ENCODE measurements at places on chromosomes 1 and 21.
A peak's percentile ranks its signal among the peaks of the same experiment; 100 is the strongest.

- DNase-seq: no peak
These were observed 168.6 kb downstream of the HIVEP3 start for GRCh38 chr1:41749991-41750745.

GRCh38 chr1:208527156-208527555 lies 283.0 kb upstream of the PLXNA2 start:
- DNase-seq: peak; percentile 50

DNA sequence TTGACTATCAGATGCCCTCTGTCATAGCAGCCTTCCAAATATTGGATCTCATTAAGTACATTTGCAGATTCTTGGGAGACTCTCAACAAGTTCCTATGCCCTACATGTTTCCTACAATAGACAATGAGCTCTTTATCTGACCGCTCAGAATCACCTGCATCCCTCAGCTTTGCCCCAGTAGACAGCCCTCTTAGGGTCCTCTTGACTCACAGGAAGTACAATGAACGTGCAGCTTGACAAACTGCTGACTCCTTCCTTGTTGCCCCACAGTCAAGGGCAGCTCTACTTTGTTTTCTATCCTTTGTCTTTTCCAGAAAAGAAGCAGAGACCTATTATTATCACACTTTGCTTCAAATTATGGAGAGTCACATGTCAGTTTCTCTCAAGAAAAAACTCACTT lies 27.6 kb downstream of the SLC44A5 start:
- no peak for DNase-seq

DNA sequence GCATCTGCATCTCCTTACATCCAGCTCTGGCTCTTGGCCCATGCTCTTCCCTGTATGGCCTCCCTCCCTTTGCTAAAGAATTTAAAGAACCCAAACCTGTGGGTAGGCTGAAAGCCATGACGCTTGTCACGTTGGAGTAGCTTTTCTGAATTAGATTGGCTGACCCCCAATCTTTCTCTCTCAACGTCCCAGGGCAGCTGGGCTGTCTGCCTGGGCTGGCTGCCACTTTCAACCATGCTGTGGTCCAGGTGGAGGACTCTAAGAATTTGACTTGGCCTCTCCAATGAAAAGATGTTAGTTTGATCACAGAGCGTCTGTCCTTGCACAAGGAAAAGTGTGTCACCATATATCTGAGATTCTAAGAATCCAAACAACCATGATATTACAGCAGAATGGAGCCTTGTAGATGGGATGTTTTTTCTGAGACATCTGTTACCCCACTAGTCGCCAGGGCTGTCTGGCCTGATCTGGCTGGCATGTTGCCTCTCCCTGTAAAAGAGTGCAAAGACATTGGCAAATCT lies 6.5 kb upstream of the IGSF3 start:
- peak; percentile 77 for DNase-seq

DNA sequence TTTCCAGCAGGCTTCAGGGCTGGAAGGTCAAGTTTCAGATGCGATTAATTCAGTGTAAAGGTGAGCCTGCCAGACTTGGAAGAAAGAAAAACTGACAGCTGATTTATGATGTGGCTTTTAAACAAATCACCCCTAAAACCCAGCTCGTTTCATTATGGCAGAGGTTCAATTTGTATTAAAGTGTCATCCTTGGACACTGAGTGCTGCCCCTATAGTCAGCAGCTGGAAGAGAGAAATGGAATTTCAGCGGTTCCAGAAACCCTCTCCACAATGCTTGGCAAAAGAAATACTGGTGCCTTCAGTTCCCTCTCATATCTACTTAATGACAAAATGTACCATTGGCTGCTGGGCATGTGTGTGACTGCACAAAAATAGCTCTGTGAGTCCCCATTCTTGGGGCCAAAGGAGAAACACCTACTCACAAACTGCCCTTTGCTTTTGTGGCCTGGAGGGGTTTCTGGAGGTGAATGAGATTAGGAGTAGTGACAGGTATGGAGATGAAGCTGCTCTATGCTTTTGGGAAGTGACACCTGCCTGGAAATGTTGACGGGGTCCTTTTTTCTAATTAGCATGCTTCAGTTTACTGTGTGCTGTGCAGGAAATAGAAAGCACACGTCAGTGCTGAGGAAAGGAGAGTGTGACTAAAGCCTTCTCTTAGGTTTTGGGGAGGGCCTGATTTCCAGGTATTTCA lies 95.1 kb upstream of the TSPAN2 start:
- DNase-seq: no peak

DNA sequence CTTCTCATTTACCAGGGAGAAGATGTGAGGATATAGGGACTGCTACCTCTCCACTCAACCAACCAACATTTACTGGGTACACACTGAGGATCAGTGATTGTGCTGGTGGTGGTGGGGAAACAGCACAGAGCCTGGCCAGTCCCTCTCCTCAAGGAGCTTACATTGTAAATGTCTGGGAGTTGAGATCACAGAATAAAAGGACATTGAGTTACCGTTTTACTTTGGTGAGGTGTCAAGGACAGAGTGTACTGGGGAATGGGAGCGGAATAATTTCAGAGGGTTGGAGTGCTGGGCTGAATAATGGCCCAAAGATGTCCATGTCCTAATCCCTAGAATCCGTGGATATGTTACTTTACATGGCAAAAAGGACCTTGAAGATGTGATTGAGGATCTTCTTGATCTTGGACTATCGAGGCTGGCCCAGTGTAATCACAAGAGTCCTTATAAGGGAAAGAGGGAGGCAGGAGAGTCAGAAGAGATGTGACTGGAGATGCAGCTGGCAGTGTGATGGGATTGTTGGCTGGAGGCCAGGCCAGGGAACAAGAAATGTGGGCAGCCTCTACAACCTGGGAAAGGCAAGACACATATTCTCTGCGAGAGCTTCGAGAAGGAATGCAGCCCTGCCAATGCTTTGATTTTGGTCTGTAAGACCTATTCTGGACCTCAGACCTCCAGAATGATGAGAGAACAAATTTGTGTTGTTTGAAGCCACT lies 26.6 kb upstream of the RWDD3 start:
- no peak for DNase-seq

GRCh38 chr1:25987951-25988350 lies 9.9 kb downstream of the PAFAH2 start:
- DNase-seq: no peak

DNA sequence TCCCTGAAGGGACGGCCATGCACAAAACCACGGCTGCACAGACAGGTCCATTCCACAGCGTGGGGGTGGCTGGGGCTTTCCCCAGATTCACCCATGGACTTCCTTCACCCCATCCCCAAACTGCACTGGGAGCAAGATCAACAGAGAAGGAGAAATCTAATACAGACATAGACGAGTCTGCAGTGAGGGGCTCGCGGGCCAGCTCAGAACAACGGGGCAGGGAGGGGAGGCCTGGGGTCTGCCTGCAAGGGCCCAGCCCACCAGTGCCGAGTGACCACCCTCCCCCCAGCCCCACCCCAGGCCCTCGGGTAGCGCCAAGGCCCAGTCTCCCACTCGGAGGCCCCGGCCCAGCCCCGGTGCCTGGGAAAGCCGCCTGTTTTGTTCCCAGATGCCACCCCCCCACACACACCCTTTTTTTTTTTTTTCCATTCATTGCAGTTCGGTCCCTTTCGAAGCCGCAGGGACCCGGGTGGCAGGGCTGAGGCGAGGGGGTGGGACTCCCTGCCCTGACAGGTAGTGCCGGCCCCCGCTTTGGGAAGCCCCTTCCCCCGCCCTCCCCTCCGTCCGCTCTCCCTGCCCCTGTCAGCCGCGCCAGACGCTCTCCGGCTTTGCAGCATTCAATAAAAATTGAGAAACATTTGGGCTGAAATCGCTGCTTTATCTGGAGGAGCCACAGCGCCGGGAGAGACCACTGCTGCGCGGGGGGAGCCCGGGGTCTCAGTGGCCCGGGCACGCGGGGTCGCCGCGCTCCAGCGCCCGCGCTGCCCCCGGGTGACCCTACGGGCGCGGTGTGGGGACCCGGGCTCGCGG lies 543 bp upstream of the EPHB2 start:
- DNase-seq: peak; percentile 88

GRCh38 chr1:221778535-221779142 lies 36.8 kb upstream of the DUSP10 start:
- no peak for DNase-seq

DNA sequence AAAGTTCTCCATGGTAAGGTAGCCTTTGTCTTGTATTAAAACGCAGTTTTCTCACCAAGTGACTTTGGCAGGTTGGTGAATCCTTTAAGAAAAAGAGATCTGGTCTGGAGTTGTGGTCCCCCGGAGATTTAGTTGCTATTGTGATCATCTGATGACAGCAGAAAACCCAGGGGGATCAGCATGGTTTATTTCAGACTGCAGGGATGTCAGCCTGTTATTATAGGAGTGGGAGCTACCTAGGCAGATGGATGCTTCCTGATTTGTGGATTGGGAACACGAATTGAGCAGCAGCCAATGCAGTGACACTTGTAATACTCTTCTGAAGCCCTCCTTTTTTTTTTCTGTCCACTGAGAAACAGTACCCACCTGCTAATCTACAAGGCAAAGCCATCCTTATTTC lies 150.2 kb downstream of the ST6GALNAC3 start:
- no peak for DNase-seq

- no peak for DNase-seq
These were observed 62.3 kb downstream of the PRKACB start for GRCh38 chr1:84206375-84206774.

- no peak for DNase-seq
These were observed 30.0 kb downstream of the KNCN start for GRCh38 chr1:46521414-46521813.

GRCh38 chr1:32142446-32143301 lies 34.8 kb downstream of the KPNA6 start:
- DNase-seq: peak; percentile 75

- DNase-seq: peak; percentile 40
These were observed 136.6 kb upstream of the GFI1 start for GRCh38 chr1:92623187-92623778.

DNA sequence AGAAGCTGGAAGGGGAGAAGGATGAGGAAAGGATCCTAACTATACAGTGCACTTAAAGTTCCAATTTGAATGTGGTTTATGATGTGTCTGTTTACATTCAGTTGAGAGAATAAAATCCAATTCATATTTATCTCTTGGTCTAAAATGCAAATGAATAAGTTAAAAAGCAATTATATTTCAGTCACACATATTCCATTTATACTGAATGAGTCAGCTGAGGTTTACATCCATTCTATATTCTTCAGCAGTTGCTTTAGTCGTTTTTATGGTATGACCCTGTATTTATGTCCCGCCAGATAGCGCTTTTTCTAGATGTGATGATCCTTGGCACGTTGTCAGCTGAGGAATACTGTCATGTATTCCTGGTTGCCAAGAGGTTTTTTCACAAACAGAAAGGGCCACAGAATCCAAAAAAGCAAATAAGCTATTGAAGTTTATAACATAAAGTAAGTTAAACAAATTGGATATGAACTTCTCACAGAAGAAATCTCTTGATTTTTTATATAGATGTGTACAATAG lies 866.2 kb downstream of the NCAM2 start:
- no peak for DNase-seq

GRCh38 chr1:236982380-236982779 lies 21.9 kb downstream of the MT1HL1 start:
- DNase-seq: peak; percentile 6

DNA sequence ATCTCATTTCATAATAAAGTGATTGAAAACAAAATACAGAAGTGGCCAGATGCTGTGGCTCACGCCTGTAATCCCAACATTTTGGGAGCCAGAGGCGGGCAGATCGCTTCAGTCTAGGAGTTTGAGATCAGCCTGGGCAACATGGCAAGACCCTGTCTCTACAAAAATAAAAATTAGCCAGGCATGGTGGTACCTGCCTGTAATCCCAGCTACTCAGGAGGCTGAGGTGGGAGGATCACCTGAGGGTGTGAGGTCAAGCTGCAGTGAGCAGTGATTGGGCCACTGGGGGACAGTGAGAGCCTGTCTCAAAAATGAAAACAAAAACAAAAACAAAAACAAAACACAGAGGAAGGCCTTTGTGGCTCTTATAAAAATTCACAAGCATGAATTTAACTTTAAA lies 38.6 kb downstream of the TRIM33 start:
- no peak for DNase-seq

DNA sequence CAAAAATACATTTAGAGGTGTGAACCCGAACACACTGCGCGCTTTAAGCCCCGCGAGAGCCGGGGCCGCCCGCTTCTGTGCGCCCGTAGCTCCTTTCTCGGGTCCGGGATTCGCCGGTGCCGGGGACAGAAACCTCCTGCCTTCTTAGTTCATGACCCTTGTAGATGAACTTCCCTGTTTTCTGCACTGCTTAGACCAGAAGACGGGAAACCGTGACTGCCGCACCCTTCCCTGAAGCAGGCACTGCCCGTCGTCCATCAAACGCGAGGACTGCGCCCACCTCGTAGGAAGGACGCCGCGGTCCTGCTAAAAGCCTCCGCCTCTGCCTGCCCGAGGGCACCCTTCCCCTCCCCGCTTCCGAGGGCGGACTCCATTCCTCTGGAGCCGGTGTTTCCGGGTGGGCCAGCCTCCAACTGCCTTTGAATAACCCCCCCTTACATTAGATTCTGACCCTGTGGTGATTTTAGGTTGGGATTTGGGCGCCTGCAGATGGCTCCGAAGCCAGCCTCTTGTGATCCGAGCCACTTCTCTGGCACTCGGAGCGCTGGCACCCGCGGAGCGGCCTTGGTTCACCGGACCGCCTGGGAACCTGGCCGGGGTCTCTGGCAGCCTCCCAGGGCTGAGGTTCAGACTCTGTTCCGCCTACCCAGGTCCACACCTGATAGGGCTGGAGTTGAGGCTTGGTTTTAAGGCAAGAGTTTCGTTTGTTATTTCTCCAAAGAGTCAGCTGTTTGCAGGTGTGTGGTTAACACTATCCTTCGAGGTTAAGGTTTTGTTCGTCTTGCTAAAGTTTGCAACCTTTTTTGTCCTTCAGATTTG lies 1.2 kb upstream of the PTTG1IP start:
- no peak for DNase-seq

DNA sequence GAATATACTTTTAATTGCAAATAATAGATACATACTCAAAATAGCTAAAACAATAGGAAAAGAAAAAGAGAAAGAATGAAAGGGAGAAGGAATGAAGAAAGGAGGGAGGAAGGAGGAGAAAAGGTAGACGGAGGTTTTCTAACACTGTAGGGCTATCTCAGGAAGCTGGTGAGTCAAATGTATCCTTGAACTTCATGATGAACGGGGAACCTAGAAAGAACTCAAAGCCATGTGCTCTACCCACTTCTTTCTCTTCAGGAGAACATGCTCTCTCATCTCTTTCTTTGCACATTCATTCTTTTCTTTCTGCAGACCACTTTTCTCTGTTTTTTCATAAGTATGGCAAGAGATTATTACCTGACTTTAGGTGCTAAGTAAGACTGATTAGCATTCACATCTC lies 37.3 kb upstream of the ZNF644 start:
- DNase-seq: no peak

DNA sequence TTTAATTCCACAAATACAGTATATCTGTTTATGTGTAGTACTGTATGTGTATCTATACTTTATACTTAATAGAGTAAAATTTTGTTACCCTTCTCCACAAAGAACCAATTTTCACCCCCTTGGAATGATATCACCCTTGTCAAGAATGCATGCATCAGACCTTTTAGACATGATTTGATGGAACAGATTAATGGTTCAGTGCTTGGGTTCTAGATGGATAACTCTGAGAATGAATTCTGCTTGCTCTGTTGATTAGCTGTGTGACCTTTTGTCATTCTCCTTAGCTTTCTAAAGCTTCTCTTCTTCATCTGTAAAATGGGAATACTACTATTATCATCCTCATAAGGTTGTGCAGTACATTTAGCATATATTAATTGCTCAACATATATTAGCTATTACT lies 105.1 kb downstream of the NEK7 start:
- DNase-seq: no peak

- no peak for DNase-seq
These were observed 165.2 kb downstream of the AK5 start for GRCh38 chr1:77446841-77447555.

- peak; percentile 66 for DNase-seq
These were observed 34.4 kb downstream of the STX6 start for GRCh38 chr1:180988253-180988752.

GRCh38 chr1:18305182-18305795 lies 175.4 kb upstream of the KLHDC7A start:
- no peak for DNase-seq

Measured in eye (tissue), 1 donor.